ENCODE measurements at places on chromosomes 1 and 21.
A peak's percentile ranks its signal among the peaks of the same experiment; 100 is the strongest.

DNA sequence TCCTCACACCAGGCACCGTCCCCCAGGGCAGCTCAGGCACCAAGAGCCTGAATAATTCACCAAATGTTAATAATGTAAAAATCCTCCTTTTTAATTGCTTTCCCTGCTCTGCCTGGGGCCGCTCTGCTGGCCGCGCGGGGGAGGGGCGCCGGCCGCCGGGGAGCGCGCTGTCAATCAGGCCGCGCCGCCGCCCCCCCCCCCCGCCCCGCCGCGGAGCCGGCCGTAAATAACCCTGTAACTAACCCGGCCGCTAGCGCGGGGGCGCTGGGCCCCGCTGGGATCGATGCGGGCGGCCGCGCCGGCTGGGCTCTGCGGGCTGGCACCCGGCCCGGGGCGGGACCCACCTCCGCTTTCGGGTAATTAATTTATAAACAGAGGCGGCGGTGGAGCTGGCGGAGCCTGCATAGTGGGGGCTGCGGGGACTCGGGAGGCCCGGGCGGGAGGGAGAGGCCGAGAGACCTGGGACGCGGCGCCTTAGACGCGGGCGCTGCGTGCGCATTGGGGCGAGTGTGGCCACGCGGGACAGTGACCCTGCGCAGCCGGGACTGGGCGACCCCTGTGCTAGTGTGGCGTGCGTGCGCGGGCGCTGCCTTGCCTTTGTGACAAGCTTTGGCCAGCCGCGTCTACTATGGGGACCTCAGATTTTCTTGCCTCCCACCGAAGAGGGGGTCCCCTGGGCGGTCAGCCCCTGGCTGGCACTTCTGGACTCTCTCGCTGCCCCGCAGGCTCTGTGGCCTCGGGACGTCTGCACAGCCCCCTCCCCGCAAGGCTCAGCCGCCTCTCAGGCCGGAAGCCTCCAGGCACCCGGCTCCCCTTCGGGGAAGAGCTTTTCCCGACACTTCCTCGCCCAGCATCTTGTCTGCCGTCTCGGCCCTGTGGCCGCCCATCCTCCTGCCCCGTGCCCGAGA, 16.6 kb downstream of the SAMD11 start:
- no peak overlapping the region for H3K27ac ChIP-seq
- H3K4me1 ChIP-seq: peaks cover 77% of the 10 kb centered on the region
- peak overlapping the region; percentile 49 for H3K4me3 ChIP-seq
- DNase-seq: peak; percentile 71
- H3K36me3 ChIP-seq: peaks cover 12% of the 10 kb centered on the region

- no peaks in the 10 kb centered on the region for H3K27me3 ChIP-seq
- no peaks in the 10 kb centered on the region for H3K36me3 ChIP-seq
- H3K4me3 ChIP-seq: no peak overlapping the region
- no peak for DNase-seq
- H3K4me1 ChIP-seq: peaks cover 8% of the 10 kb centered on the region
Observed at GRCh38 chr1:203624341-203624712, 2.3 kb upstream of the ATP2B4 start.

DNA sequence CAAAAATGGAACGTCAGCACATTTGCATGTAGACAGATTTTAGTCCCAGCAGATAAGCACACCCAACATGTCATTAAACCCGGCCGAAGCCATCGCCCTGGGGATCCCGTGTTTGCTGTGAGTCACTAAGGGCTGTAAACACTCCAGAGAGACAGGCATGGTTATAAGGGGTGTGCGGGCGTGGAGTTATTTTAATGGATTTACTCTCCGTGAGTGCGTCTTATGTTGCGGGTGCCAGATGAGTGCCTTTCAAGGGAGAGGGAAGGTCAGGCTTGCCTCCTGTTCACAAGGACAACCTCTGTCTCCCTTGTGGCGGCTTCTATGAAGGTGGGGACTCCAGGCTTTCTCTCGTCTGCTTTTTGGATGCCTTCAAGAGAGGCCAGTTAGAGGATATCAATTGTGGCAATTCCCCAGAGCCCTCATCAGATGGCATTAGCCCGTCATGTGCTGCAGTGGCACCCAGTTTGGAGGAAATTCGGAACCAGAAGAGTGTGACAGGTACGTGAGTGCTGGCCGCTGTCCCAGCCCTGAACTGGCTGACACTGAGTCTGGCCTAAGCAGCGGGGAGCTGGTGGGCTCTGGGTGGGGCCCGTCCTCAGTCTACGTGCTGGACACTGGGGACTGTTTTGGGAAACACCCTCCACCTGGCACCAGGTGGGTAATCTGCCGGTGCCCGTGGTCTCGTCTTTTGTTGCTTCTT, 223.8 kb upstream of the TMEM51 start:
- H3K4me1 ChIP-seq: peaks cover 28% of the 10 kb centered on the region
- no peak overlapping the region for H3K4me3 ChIP-seq
- no peaks in the 10 kb centered on the region for H3K27me3 ChIP-seq
- peak; percentile 98 for DNase-seq
- no peak overlapping the region for H3K27ac ChIP-seq
- H3K36me3 ChIP-seq: peaks cover 10% of the 10 kb centered on the region

GRCh38 chr21:43024439-43025136, 50.2 kb downstream of the PKNOX1 start:
- H3K4me1 ChIP-seq: peaks cover 18% of the 10 kb centered on the region
- DNase-seq: no peak
- H3K4me3 ChIP-seq: no peak overlapping the region
- peaks cover 82% of the 10 kb centered on the region for H3K36me3 ChIP-seq
- peak overlapping the region; percentile 95 for H3K27ac ChIP-seq
- no peaks in the 10 kb centered on the region for H3K27me3 ChIP-seq

DNA sequence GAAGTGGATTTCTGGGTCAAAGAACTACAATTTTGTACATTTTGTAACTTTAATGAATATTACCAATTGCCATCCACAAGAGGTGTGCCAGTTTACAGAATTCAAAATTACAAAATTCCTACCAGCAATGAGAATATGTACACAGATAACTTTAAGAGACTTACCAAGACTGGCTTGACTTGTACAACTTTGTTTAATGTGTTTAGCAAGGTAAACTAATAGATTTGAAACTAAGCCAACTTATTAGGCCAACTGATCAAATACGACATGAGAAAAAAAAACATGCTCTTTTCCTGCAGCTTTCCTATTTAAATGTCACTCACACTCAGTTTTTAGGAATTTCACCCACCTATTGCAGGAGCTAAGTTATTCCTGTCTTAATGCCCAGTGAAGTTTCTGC, 11.4 kb downstream of the EXOC8 start:
- no peak overlapping the region for H3K27ac ChIP-seq
- no peak for DNase-seq

DNA sequence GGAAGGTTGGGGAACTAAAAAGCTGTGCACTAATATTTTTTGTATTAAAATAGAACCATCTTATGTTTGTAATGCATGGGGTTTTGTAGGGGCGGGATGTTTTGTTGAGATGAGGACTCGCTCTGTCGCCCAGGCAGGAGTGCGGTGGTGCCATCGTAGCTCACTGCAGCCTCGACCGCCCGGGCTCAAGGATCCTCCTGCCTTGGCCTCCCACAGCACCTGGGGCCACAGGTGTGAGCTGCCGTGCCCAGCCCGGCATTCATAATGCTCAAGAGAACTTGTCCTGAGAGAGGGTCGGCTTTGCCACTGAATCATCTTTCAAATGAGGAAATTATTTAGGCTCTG, 3.0 kb upstream of the C1orf159 start:
- DNase-seq: no peak
- H3K36me3 ChIP-seq: no peaks in the 10 kb centered on the region
- peaks cover 29% of the 10 kb centered on the region for H3K4me1 ChIP-seq

- H3K36me3 ChIP-seq: no peaks in the 10 kb centered on the region
- H3K27me3 ChIP-seq: peaks cover 21% of the 10 kb centered on the region
- H3K27ac ChIP-seq: no peak overlapping the region
- H3K4me1 ChIP-seq: peaks cover 12% of the 10 kb centered on the region
- no peak for DNase-seq
- H3K4me3 ChIP-seq: no peak overlapping the region
Observed at GRCh38 chr21:31877463-31877957, 4.7 kb downstream of the HUNK start.

- H3K27ac ChIP-seq: no peak overlapping the region
- H3K4me3 ChIP-seq: no peak overlapping the region
- no peaks in the 10 kb centered on the region for H3K27me3 ChIP-seq
- H3K4me1 ChIP-seq: no peaks in the 10 kb centered on the region
Observed at GRCh38 chr1:173295391-173295790, 88.3 kb upstream of the TNFSF4 start.

GRCh38 chr1:218112862-218113261, 172.2 kb upstream of the RRP15 start:
- H3K36me3 ChIP-seq: no peaks in the 10 kb centered on the region
- H3K27me3 ChIP-seq: no peaks in the 10 kb centered on the region
- no peak for DNase-seq
- no peak overlapping the region for H3K4me3 ChIP-seq

DNA sequence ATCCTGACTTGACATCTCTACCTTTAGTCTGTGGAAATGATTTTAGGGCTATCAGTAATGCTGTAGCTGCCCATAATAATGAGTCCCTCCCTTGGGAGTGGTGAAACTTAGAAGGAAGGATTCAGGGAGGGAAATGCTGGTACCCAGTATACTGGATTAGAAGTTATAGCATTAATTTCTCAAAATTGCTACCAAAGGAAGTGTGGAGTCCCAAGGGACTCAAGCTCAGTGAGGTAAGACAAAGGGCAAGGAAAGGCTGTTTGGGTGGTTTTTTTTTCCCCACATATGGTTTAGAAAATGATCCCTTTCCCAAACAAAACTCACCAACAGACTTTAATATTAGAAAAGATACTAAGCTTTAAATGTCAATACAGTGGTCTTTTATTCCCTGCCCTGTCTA, 99.9 kb downstream of the CD247 start:
- H3K27ac ChIP-seq: no peak overlapping the region
- no peaks in the 10 kb centered on the region for H3K27me3 ChIP-seq
- H3K4me3 ChIP-seq: no peak overlapping the region
- no peak for DNase-seq
- peaks cover 35% of the 10 kb centered on the region for H3K36me3 ChIP-seq

DNA sequence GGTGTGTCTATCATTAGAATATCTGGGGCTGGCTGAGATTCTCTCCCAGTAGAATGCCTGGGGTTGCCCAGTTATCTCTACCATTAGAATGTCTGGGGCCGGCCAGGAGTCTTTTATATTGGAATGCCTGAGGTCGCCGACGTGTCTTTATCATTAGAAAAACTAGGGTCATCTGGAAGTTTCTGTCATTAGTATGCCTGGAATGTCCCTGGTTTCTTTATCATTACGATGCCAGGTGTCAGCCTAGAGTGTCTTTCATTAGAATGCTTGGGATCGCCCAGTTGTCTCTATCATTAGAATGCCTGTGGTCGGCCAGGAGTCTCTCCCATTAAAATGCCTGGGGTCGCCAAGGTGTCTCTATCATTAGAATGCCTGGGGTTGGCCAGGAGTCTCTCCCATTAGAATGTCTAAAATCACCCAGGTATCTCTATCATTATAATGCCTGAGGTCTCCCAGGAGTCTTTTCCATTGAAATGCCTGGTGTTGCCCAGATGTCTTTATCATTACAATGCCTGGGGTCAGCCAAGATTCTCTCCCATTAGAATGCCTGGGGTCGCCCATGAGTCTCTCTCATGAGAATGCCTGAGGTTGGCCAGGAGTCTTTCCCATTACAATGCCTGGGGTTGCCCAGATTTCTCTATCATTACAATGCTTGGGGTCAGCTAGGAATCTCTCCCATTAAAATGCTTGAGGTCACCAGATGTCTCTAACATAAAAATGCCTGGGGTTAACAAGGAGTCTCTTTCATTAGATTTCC, 53.2 kb downstream of the RNF187 start:
- no peak overlapping the region for H3K4me3 ChIP-seq
- no peaks in the 10 kb centered on the region for H3K4me1 ChIP-seq
- no peaks in the 10 kb centered on the region for H3K36me3 ChIP-seq
- no peaks in the 10 kb centered on the region for H3K27me3 ChIP-seq
- no peak overlapping the region for H3K27ac ChIP-seq

GRCh38 chr1:115596080-115596780, 45.5 kb upstream of the VANGL1 start:
- H3K4me3 ChIP-seq: no peak overlapping the region
- H3K36me3 ChIP-seq: no peaks in the 10 kb centered on the region
- no peaks in the 10 kb centered on the region for H3K27me3 ChIP-seq
- peak; percentile 35 for DNase-seq

GRCh38 chr1:7646981-7647901, 123.9 kb upstream of the VAMP3 start:
- H3K27me3 ChIP-seq: peaks cover 4% of the 10 kb centered on the region
- H3K36me3 ChIP-seq: no peaks in the 10 kb centered on the region
- peaks cover 29% of the 10 kb centered on the region for H3K4me1 ChIP-seq

DNA sequence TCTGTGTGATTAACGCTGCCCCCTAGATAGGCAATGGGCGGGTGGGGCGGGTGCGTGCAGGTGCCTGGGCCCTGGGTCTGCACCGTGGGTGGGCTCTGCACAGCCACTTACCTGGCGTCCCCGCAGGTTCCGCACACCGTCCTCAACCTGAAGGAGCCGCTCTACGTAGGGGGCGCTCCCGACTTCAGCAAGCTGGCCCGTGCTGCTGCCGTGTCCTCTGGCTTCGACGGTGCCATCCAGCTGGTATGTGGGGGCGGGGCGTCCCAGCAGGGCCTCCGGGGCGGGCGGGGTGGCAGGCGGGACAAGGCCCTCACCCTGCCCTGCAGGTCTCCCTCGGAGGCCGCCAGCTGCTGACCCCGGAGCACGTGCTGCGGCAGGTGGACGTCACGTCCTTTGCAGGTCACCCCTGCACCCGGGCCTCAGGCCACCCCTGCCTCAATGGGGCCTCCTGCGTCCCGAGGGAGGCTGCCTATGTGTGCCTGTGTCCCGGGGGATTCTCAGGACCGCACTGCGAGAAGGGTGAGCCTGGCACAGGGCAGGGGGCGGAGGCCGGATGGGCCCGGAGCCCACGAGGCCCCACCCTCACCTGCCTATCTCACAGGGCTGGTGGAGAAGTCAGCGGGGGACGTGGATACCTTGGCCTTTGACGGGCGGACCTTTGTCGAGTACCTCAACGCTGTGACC, 22.8 kb downstream of the RNF223 start:
- H3K27me3 ChIP-seq: no peaks in the 10 kb centered on the region
- H3K4me3 ChIP-seq: no peak overlapping the region
- peaks cover 14% of the 10 kb centered on the region for H3K4me1 ChIP-seq

- no peaks in the 10 kb centered on the region for H3K4me1 ChIP-seq
- no peak overlapping the region for H3K4me3 ChIP-seq
- H3K27ac ChIP-seq: no peak overlapping the region
- no peaks in the 10 kb centered on the region for H3K27me3 ChIP-seq
- DNase-seq: peak; percentile 28
- no peaks in the 10 kb centered on the region for H3K36me3 ChIP-seq
Observed at GRCh38 chr21:26717146-26717739, 128.0 kb downstream of the ADAMTS1 start.

GRCh38 chr1:98887507-98887906, 117.2 kb downstream of the PLPPR5 start:
- no peaks in the 10 kb centered on the region for H3K36me3 ChIP-seq
- no peaks in the 10 kb centered on the region for H3K27me3 ChIP-seq
- no peak overlapping the region for H3K27ac ChIP-seq
- H3K4me3 ChIP-seq: no peak overlapping the region
- DNase-seq: no peak

DNA sequence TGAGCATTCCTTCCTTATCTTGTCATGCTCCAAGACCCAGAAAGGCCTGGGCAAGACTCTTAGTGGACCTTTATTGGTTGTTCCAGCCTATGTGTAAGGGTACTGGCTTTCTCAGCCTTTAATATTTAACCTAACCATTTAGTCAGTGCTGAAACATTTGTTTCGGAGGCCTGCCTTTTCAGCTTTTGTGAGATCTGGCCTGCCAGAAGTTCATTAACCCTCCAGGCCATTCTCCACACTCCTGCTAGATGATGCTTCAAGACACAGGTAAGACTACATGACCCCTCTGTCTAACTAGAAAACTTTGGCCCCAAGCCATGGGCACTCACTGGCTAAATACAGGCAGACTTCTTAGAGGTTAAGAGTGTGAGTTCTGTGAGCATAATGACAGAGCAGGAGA, 138.4 kb upstream of the ZP4 start:
- peaks cover 4% of the 10 kb centered on the region for H3K4me1 ChIP-seq
- H3K4me3 ChIP-seq: no peak overlapping the region
- H3K27me3 ChIP-seq: no peaks in the 10 kb centered on the region
